ENCODE measurements at places on chromosomes 16 and 17.

- DNase-seq = no peak
Observed at GRCh38 chr17:27306276-27306835, 12.4 kb downstream of the WSB1 start.

DNA sequence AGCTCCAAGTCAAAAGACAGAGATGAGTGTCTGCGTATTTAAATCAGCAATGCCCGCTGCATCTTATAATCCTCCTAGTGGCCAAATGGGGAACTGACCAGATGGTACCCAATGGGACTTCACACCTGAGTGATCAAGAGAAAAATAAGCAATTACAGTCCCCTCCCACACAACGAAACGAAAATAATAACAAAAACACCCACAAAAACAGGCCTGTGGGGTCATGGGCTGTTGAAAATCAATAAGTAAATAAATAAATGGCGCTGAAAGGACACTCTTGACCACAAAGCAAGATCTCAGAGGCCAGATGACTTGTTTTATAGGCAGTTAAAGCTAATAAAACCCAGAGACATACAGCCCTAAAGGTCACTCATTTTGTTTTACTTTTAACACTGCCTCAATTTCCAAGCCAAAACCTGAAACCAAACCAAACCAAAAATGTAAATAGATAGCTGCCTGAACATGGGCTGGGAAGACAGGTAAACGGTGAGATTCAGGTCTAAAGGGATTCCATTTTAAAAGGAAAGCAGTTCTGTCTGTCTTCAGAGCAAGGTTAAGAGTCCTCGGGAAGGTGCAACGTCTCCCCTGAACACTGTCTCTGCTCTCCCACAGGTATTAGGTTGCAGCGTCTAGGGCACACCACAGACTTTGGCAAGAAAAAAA, 1.3 kb downstream of the ZNF821 start:
- no peak for DNase-seq

DNA sequence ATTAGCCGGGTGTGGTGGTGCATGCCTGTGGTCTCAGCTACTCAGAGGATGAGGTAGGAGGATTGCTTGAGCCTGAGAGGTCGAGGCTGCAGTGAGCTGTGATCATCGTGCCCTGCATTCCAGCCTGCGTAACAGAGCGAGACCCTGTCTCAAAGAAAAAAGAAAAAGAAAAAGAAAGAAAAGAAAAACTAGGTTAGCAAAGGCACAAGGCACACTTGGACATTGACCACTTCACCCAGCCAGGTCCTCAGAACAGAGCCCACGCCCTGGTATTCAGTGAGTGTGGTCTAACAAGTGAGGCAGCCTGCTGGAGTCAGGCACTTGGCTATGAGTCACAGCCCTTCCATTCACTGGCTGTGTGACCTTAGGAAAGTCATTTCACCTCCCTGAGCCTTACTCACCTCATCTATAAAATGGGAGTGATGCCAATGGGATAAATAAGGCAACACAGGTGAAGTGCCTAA, 10.4 kb downstream of the MILR1 start:
- DNase-seq = no peak

DNA sequence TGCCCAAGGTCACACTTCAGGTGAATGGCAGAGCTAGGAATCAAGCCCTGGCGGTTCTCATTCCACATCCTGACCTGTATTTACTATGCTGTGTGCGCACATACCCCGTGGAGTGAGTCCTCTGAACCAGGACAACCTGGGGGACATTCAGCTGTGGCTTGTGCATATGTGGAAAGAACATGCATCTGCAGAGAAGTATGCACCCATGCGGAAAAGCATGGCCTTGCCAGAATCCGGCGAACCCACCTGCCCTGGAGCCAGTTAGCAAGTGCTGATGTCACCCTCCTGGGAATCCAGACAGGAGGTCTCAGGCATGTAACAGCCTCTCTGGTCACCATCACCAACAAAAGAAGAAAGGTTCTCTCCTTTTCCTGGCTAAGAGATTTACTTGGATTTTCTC, 1.9 kb downstream of the RASL10B start:
- DNase-seq = no peak

GRCh38 chr16:28193530-28194423, 18.0 kb downstream of the XPO6 start:
- DNase-seq = no peak

DNA sequence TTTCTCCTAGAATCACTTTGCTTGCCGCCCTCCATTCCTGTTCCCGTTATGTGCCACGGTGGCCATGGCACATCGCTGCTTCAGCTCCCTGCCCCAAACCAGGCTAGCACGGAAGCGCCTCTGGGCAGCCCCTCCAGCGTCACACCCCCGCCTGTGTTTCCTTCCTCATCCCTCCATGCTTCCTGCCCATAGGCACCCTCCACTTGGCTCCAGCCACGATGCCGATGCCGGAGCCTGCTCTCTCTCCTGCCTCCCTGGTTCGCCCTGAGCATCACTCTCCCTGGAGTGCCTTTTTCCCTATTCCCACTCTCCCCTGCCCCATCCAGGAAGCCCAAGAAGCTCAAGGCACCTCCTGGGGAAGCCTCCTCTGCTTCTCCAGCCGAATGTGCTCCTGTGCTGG, 3.2 kb upstream of the ARHGAP23 start:
- DNase-seq = no peak

DNA sequence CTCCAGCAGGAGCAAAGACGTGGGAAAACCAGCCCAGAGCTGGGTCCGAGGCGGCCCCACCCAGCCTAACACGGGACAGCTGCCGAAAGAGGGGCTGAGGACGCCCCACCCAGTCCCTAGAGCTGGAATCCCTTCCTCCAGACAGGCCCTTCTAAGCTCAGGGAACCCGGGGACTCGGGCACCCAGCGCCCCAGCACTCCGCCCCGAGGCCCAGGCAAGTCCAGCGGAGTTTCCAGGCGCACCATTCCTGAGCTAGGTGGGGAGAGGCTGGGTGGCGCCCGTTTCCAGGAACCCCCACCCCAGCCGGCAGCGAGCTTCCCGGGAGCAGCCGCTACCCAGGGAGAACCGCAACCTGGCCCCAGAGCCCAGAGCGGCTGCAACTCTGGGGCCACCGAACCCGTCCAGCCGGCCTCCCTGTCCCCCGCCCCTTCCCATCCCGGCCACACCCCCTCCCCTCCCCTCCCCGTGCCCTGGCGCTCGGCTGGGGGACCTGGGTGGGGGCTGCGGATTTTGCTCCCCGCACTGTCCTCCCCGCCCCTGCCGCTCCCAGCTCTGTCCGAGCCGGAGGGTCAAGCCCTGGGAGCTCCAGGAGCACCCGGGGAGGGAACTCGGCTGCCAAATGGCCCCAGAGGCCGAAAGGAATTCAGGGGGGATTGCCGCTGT, 536 bp downstream of the TMC6 start:
- DNase-seq = no peak

DNA sequence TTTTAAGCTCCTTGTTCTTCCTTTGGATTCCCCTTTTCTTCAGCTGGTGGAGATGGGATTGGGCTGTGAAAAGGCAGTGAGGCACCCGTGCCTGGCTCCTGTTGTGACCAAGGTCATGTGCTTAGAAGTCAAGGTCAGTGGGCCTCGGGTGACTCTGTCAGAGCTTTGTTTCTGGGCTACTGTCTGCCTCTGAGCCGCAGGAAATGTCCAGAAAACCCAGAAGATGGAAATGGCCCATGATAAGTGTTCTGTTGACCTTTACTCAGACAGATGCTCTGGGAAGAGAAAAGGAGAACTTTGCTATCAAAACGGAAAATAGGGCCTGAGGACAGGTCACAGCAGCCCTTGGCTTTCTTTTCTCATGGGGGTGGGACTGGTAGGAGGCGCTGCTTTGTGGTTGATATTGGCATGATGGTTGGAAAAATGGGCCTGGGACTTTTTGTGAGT, 2.9 kb downstream of the ABCC1 start:
- DNase-seq = no peak

DNA sequence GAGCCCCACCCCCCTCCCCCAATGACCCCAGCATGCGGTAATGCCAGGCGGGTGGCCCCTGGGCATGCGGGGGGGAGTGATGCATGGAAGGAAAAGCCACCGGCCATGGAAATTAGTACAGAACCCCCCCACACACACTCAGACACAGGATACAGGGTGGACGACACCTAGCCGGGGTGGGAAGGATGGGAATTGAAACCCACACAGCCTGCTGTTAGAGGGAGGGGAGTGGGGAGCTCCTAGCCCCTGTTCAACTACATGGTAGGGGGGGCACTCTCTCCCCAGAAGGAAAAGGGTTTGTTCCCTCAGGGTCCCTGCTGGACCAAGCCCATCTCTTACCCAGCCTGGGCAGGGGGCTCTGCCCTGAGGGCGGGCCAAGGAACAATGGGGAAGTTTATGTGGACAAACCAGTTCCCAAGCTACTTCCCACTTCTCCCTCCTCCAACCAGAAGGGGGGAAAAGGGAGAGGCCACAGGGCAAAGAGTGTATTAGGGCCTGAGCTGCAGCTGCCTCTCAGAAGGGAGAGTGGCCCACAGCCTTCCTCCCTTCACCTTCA, 5.2 kb downstream of the TMUB2 start:
- DNase-seq = no peak

DNA sequence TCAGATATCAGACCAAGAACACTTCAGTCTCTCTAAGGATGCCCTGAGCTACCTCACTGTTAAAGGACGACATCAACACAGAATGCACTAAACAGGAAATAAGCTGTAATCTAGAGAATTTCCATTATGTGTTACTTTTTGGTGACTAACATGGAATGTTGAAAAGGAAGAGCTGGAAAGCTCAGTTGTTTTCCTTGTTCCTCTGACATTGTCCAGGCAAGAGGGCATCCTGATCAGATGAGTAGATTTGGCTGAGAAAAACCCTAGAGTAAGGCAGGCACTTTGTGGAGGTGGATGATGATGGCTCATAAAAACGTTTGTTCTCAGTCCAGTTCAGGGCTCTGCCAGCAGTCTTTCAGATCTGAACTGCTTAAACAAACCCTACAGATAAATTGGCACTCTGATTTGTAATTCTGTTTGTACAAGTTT, 34.0 kb downstream of the DGKE start:
- no peak for DNase-seq

DNA sequence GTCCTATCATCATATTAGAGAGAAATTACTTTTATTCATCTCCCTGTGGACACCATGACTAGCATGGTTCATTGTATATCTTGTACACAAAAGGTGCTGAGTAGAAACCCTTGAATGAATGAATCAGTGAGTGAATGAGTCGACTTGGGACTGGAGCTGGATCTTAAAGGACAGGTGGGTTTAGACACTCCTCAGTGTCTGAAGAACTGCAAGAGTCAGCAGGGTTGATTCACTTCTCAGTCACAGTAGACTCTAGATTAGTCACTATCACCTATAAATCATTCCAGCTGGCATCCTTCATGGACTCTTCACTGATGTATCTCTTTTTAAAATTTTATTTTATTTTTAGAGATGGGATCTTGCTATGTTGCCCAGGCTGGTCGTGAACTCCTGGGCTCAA, 30.1 kb upstream of the PMFBP1 start:
- DNase-seq = no peak

GRCh38 chr16:75818491-75818890, 92.2 kb upstream of the CPHXL start:
- no peak for DNase-seq

DNA sequence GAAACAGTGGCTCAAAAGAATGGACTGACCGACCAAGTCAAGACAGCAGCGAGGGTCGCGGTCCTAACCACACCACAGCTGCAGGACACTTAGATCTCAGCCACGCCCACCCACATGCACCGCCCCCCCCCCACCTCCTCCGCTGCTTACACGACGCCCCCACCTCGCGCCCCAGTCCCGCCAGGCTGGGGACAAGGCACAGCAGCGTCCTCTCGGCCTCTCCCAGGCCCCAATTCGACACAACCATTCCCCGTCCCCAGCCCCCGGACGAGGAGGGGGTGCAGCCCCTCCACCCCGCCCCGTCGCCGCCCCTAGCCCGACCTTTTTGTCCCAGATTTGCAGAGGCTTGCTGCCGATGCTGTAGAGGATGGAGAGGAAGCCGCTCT, 477 bp downstream of the CFAP20 start:
- DNase-seq = no peak

DNA sequence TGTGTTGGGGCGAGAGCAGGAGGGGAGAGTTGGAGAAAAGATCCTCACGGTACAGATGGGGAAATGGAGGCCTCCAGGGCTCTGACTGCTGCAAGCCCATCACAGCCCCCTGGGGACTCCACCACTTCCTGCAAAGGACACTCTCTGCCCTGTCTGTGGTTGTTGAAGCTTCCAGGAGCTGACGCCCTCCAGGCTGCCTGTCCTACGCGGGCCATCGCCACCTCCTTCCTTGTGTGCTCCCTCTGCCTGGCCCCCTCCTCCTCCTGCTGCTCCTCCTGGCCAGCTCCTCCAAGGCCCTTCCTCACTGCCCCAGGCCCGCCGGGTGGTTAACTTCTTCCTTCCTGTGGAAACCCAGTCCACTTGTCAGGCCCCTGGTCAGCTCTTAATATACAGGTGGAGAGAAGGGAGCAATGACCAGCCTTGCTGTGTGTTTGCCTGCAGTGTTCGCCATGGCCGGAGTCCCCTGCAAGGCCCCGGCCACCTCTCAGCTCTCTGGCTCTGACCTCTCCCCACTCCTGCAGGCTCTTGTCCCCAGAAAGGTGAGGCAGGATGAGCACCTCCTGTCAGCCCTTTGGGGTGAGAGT, 18.4 kb upstream of the STAC2 start:
- no peak for DNase-seq

GRCh38 chr16:79776243-79776847, 175.8 kb upstream of the MAF start:
- DNase-seq = no peak

GRCh38 chr16:46882304-46882939, 1.7 kb upstream of the GPT2 start:
- DNase-seq = no peak

DNA sequence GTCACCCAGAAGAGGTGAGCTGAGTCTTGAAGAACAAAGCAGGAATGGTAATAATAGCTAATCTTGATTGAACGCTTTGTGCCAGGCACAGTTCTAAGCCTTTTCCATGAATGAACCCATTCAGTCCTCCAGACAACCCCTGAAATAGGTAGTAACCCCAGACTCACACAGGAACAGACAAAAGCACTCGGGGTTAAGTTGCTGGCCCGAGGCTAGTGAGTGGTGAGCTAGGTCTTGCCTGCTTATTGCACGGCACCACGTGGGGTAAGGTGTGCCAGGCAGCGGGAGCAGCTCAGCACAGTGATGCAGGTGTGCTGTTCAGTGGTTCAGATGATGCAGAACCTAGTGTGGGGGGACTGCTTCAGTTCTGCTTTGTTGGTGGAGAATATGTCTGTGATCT, 181.6 kb downstream of the RAB11FIP4 start:
- DNase-seq = no peak

- DNase-seq = no peak
Observed at GRCh38 chr17:36088670-36089338, 1.1 kb downstream of the CCL3 start.

- no peak for DNase-seq
Observed at GRCh38 chr17:76039121-76039520, 12.0 kb upstream of the EVPL start.

All from breast epithelium (tissue), 4 donors.